ENCODE measurements at places on chromosomes 1 and 21.

DNA sequence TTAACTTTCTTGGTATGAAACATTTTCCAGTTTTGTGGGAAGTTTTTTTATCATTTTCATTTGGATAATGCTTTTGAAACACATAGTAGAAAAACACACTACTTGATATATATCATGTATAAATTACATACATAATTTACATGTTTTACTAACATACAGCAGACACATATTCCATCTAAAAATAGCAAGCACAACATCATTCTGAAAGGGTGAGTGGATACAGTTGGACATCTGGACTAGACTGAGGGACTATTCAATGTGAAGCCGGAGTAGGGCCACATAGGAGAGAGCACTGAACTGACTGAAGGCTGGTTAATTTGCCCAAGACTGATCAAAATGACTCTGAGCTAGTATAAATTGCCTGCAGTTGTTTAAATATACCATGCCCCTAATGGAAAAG is 11.7 kb downstream of the CDKN2C start:
- no peak for DNase-seq

- DNase-seq, result no peak
Measured at GRCh38 chr21:36063375-36064084, 3.2 kb upstream of the SETD4 start.

GRCh38 chr1:117093091-117093534 is 28.4 kb downstream of the TRIM45 start:
- no peak for DNase-seq

- DNase-seq, result no peak
Measured at GRCh38 chr1:77926561-77927357, 38.3 kb downstream of the NEXN start.

DNA sequence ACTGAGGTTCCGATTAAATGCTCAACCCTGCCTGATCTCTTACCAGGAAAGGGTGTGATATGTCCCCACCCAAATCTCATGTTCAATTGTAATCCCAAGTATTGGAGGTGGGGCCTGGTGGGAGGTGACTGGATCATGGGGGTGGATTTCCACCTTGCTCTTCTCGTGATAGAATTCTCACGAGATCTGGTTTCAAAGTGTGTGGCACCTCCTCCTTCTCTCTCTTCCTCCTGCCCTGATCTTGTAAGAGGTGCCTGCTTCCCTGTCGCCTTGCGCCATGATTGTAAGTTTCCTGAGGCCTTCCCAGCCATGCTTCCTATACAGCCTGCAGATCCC is 34.9 kb downstream of the RSPH1 start:
- DNase-seq, result no peak

DNA sequence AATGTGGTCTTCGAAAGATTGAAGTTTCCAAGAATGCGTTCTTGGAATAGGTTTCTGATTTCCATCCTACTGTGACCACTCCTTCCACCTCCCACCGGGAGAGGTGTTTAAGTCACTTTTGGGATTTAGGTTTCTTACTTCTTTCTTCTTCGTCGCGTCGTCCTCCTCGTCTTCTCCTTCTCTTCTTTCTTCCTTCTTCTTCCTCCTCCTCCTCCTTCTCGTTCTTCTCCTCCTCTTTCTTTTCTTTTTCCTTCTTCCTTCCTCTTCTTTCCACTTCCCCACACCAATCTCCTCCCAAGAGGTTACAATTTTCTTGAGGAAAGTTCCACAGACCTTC is 2.1 kb downstream of the CACHD1 start:
- no peak for DNase-seq

- DNase-seq, result no peak
Measured at GRCh38 chr1:173853074-173853473, 14.7 kb downstream of the GAS5 start.
